Fibroblast of villous mesenchyme (primary cell): ENCODE measurements at places on chromosomes 4 and X. TPM values are rescaled to one million over a fixed set of nuclear protein-coding genes. Genes with fewer than 3 reads are reported as not detected.
A peak's percentile ranks its signal among the peaks of the same experiment; 100 is the strongest.

- no peak for DNase-seq
Measured at GRCh38 chr4:96916711-96917110, 1076.8 kb downstream of the PDHA2 start.

Gene TRPC3
- 0.97 and 1.3 TPM in 2 replicates for total RNA-seq

Gene NEUROG2
- not detected in 2 replicates for total RNA-seq

- no peak for DNase-seq
Measured at GRCh38 chrX:151397741-151398070, 700 bp downstream of the VMA21 start.

GRCh38 chr4:128521648-128522111 is 234.1 kb upstream of the PGRMC2 start:
- peak; percentile 55 for DNase-seq

- no peak for DNase-seq
Measured at GRCh38 chr4:129328162-129328561, 232.2 kb downstream of the C4orf33 start.

Gene NDNF
- 0.32 and 0.86 TPM in 2 replicates for total RNA-seq

GRCh38 chrX:54695231-54695630 is 102.8 kb downstream of the ITIH6 start:
- peak; percentile 12 for DNase-seq

Gene PRRG1
- 12.6 and 19.0 TPM in 2 replicates for total RNA-seq

Gene SHROOM2
- total RNA-seq, result 4.3 and 5.8 TPM in 2 replicates

GRCh38 chrX:44596277-44596676 is 53.6 kb upstream of the FUNDC1 start:
- no peak for DNase-seq

GRCh38 chr4:147012059-147012707 is 66.5 kb upstream of the TTC29 start:
- DNase-seq, result no peak

- no peak for DNase-seq
Measured at GRCh38 chr4:153948041-153948440, 159.2 kb upstream of the SFRP2 start.

DNA sequence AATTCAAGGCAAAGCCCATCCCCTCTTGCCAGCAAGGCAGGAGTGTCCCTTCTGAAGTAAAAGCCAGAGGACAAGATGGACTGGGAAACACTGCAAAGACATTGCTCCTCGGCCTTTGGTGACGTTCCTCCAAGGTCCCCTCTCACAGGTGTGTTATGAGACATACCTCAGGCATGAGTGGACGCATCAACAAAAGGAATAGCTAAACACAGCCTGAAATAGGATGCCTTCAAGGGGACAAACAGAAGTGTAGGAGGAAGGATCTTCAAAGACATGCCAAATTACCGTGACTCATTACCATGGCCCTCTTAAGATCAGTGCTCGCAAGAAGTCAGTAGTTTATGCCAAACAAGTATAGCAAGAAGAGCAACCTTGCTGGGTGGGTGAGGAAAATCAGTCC is 6.0 kb upstream of the IDS start:
- peak; percentile 28 for DNase-seq

Gene FNIP2
- total RNA-seq, result 24.6 and 43.5 TPM in 2 replicates

DNA sequence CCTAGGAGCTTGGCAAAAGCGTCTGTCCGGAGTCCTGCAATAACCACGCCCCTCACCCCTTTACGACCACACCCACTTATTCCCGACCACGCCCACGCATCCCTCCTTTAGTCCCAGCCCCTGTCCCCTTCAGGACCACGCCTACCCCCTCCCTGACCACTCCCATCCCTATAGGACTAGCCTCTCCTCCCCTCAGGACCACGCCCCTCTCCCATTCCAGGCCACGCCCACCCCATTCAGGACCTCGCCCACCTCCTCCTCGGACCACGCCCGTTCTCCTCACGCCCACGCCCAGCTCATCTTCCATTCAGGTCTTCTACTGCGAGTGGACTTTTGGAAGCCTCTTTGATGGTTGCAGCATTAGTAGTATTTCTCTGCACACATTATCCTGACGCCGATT is 131.2 kb upstream of the STX18 start:
- peak; percentile 81 for DNase-seq

Gene NWD2
- total RNA-seq, result not detected in 2 replicates

GRCh38 chr4:24588216-24588954 is 4.0 kb upstream of the DHX15 start:
- no peak for DNase-seq

DNA sequence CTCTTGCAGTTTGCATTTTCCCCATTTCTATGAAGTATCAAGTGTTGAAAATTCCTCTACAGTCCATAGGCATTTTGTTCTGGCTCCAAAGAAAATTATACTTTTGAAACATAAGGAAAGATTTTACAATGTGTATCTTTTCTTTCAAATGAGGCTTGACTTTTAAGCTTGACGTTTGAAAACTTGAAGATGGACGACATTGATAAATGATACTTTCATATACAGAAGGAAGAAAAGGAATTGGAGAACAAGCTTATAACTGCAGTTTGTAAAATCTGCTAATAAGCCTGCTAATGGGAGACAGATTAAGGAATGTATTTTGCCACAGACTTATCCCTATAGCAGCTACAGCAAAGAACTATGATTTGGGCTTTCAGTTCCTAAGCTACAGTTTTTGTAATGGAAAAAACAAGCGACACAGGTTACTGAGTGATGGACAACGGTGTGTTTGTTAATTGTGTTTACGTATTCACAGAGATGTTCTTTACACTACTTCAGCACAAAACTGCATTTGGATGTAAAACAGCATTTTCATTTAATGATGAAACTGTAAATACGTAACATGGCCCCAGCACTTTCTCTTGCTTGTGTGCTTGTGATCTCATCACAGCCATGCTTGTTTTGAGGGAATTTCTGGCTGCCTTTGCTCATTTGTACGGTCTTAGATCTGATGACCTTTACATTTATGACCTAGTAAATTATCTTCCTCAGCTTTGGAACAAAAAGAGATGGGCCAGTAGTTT is 83.2 kb upstream of the FAT1 start:
- DNase-seq, result peak; percentile 69

DNA sequence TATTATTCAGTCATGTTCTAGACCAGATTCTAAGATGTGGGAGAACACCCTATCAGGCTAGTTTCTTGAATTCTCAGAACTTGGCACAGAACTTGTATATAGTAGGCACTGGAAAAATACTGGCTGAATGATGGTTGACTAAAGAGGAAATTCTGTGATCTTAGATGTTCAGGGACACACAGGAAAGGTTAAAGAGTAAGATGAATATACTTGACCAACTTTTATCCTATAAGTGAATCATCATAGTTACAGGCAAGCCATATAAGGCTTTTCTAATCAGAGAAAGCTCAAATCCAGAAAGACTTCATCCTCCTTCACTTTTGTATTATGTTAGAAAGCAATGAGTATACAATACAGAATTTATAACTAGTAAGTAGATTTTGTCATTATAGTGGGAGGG is 53.8 kb downstream of the SEPTIN11 start:
- no peak for DNase-seq

GRCh38 chr4:140466146-140466545 is 31.9 kb downstream of the MGAT4D start:
- no peak for DNase-seq

DNA sequence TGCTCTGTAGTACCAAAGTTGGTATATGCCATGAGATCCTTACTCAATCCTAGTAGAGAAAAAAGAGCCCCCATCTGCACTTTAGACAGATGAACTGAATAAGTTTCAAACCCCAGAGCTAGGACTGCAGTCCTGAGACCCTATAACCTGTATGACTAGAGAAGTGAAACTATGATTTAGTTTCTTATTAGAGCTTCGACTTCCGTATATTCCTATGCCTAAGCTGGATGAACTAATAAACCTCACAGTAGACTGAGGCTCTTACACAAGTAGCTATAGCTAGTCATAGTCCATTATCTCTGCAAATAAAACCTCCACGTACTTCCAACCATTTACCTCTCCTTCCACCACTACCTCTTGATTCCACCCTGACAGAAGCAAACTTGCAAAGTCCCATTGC is 6.3 kb upstream of the OTUD4 start:
- no peak for DNase-seq
